ENCODE measurements at places on chromosomes 4 and X. TPM values are rescaled to one million over a fixed set of nuclear protein-coding genes. Genes with fewer than 3 reads are reported as not detected.

DNA sequence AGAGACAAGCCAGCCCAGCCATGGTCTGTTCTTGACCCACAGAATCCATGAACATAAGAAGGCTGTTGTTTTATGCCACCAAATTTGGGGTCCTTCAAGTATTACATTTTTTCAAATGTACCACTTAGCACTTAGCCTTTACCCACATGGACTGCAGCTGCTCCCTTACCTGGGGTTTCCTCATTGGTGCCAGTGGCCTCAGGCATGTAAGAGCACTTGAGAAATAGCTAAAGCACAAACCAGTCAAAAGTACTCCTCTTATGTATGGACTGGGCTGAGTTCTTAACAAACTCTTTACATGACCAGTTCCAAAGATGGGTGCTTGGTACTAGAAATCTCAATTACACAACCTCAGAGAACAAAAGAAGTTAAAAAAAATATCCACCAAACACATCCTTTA is 77.6 kb upstream of the MAP3K15 start:
- H3K4me1 ChIP-seq = peaks cover 6% of the 10 kb centered on the region
- H3K36me3 ChIP-seq = peaks cover 27% of the 10 kb centered on the region
- DNase-seq = no peak
- no peak overlapping the region for H3K4me3 ChIP-seq
- H3K27ac ChIP-seq = no peak overlapping the region
- H3K27me3 ChIP-seq = no peaks in the 10 kb centered on the region

DNA sequence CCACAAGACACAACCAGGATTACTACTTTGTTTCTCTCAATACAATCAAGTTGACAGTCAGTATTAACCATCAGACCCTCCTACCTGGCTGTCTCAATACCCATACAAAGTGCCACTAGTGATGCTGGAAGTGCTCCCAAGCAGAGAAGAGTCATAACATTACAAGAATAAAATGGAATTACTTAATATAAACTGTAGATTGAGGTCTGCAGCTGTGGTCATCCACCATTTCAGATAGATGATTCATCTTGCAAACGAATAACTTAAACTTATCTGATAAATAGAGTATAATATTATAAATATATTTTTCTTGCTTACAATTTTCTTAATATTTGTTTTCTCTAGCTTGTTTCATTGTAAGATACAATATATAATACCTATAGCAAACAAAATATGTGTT is 1034.2 kb upstream of the PCDH10 start:
- H3K27ac ChIP-seq = no peak overlapping the region
- no peak for DNase-seq
- no peaks in the 10 kb centered on the region for H3K36me3 ChIP-seq
- no peaks in the 10 kb centered on the region for H3K4me1 ChIP-seq
- no peak overlapping the region for H3K4me3 ChIP-seq

GRCh38 chr4:27098034-27098433 is 237.4 kb downstream of the STIM2 start:
- no peaks in the 10 kb centered on the region for H3K4me1 ChIP-seq
- H3K27me3 ChIP-seq = no peaks in the 10 kb centered on the region

- H3K4me1 ChIP-seq = peaks cover 8% of the 10 kb centered on the region
- H3K27ac ChIP-seq = no peak overlapping the region
- DNase-seq = no peak
- H3K4me3 ChIP-seq = no peak overlapping the region
- H3K27me3 ChIP-seq = no peaks in the 10 kb centered on the region
Measured at GRCh38 chr4:3244002-3244401, 5.0 kb upstream of the MSANTD1 start.

DNA sequence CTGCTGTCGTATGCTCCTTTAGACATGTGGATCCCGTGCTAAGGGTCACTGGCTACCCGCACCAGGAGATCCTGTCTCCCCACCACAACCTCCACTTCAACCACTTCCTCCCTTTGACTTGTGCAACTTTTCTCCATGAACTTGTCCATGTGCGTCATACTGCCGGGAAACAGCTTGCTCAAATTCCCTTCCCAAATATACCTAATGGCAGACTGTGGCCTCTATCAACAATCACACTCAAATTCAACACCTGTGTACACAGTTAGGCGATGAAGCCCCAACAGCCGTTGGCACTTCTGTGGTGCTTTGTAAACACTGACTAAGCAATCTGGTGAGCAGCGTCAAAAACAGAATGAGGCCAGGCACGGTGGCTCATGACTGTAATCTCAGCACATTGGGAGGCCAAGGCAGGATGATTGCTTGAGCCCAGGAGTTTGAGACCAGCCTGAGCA is 49.5 kb downstream of the CD99L2 start:
- no peaks in the 10 kb centered on the region for H3K27me3 ChIP-seq
- H3K4me1 ChIP-seq = peaks cover 3% of the 10 kb centered on the region
- DNase-seq = no peak
- no peak overlapping the region for H3K27ac ChIP-seq
- no peaks in the 10 kb centered on the region for H3K36me3 ChIP-seq

GRCh38 chr4:56703378-56703777 is 22.3 kb upstream of the HOPX start:
- H3K4me1 ChIP-seq = peaks cover 2% of the 10 kb centered on the region
- no peak overlapping the region for H3K4me3 ChIP-seq
- H3K27ac ChIP-seq = no peak overlapping the region
- peaks cover 10% of the 10 kb centered on the region for H3K27me3 ChIP-seq
- no peak for DNase-seq
- H3K36me3 ChIP-seq = no peaks in the 10 kb centered on the region

DNA sequence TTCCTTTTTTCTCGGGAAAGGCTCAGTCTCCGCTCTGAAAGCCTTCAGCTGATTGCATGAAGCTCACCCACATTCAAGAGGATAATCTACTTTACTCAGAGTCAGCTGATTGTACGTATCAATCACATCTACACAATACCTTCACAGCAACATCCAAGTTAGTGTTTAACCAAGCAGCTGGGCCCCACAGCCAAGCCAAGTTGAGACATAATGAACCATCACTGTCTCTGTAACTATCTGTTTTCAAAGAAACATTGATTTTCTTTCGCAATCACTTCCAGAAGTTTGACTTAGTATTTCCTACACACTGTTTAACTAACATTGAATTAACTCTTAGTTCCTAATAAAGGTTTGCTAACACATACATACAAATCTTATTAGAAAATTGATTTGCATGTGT is 40.3 kb downstream of the RWDD4 start:
- DNase-seq = no peak
- H3K27ac ChIP-seq = no peak overlapping the region
- H3K36me3 ChIP-seq = no peaks in the 10 kb centered on the region
- peaks cover 1% of the 10 kb centered on the region for H3K4me1 ChIP-seq
- peaks cover 7% of the 10 kb centered on the region for H3K27me3 ChIP-seq
- no peak overlapping the region for H3K4me3 ChIP-seq

DNA sequence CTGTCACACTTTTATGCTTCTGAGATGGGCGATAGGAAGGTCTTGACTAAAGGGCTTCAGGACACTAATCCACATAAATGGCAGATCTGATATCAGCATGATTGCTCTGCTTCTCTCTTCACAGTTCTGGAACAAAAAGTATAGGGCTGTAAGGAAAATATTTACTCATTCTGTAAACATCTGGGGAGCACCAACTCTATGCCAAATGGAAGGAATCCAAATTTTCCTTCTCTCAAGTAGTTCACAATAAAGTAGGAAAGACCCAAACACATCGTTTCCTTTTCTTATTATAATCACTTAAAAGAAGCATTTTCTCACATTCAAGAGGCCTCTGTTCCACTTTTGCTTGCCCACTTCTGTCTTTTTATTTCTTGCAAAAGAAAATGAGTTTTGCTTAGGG is 45.9 kb upstream of the F9 start:
- H3K27me3 ChIP-seq = no peaks in the 10 kb centered on the region
- no peak for DNase-seq
- no peak overlapping the region for H3K27ac ChIP-seq
- no peak overlapping the region for H3K4me3 ChIP-seq

GRCh38 chr4:41784191-41784979 is 35.9 kb upstream of the PHOX2B start:
- no peaks in the 10 kb centered on the region for H3K36me3 ChIP-seq
- H3K4me1 ChIP-seq = no peaks in the 10 kb centered on the region
- no peak overlapping the region for H3K27ac ChIP-seq
- no peak overlapping the region for H3K4me3 ChIP-seq
- no peak for DNase-seq
- no peaks in the 10 kb centered on the region for H3K27me3 ChIP-seq

- no peak overlapping the region for H3K4me3 ChIP-seq
- H3K27me3 ChIP-seq = peaks cover 2% of the 10 kb centered on the region
- H3K36me3 ChIP-seq = no peaks in the 10 kb centered on the region
- no peak overlapping the region for H3K27ac ChIP-seq
Measured at GRCh38 chr4:147773261-147774184, 41.6 kb downstream of the ARHGAP10 start.

DNA sequence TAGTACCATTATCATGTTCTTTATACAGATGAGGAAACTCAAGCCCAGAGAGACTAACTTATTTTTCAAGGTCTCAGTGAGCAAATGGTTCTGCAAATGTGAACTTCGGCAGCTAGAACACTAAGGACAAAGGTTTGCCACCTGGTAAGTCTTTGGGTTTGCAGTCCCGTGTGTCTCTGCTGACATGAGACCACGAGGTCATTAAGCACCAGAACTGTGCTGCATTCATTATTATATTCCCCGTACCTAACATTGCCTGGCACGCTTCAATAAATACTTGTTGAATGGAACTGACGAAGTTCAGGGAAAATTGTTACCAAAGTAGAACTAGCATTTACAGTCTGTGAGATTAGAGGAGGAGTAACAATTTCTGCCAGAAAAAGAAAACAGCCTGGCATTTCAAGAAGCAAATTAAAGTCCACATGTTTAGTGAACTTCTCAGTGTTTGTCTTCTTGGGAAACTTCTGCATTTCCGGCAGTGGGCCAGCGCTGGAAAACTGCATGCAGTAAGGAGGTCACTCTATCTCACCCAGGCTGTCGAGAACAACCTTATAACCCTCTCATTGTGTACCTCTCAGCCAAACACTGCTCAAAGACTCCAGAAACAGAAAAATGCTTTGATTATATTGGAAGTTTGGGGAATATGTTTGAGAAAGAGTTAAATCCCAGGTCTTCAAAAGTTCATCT is 67.4 kb upstream of the CPEB2 start:
- no peaks in the 10 kb centered on the region for H3K4me1 ChIP-seq
- DNase-seq = no peak
- H3K27me3 ChIP-seq = peaks cover 13% of the 10 kb centered on the region
- no peak overlapping the region for H3K27ac ChIP-seq

Gene CENPI
- 19.4 TPM for total RNA-seq

Gene USP9X
- total RNA-seq = 49.8 TPM

Gene DRP2
- 0.28 TPM for total RNA-seq

Gene PCDH10
- not detected for total RNA-seq

Gene ARHGAP6
- total RNA-seq = not detected

Gene KCNE5
- total RNA-seq = 0.83 TPM

Gene STATH
- not detected for total RNA-seq

Gene KCNIP4
- not detected for total RNA-seq

All from activated CD4-positive, alpha-beta T cell treated with anti-CD3 and anti-CD28 coated beads, Interleukin-2, amount 10 ng/mL, durations not matched to agents 24 days and 14 days (primary cell).